Urinary bladder (tissue), 4 donors: ENCODE measurements at places on chromosomes 16 and 17. TPM values are rescaled to one million over a fixed set of nuclear protein-coding genes. Genes with fewer than 3 reads are reported as not detected.

DNA sequence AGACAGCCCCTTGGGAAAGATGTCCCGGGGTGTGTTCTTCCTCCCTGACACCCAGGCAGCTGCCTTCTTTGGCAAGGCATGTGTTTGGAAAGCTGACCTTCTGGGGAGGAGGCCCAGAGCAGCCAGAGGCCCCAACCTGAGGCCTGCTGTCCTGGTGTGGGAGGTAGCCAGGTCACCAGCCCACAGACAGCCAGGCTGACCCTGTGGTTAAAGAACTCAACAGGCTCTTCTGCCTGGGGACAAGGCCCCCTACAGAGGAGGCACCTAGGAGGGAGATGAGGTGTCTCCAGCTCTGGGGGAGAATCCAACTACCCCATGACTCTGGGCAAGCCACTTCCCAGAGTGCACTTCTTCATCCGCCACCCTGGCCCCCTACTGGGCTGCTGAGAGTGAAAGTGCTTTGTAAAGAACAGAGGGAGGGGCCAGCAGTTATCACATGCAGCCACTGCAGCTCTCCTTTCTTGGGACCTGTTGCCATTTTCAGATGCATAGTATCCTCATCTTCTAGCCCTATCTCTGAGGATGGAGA is 13.1 kb upstream of the SREBF1 start:
- no peak for DNase-seq

Gene PIRT
- 1.9 TPM for total RNA-seq

- DNase-seq, result no peak
These were observed 424 bp downstream of the MON1B start for GRCh38 chr16:77191259-77191969.

Gene SRR
- total RNA-seq, result 20.4 TPM

DNA sequence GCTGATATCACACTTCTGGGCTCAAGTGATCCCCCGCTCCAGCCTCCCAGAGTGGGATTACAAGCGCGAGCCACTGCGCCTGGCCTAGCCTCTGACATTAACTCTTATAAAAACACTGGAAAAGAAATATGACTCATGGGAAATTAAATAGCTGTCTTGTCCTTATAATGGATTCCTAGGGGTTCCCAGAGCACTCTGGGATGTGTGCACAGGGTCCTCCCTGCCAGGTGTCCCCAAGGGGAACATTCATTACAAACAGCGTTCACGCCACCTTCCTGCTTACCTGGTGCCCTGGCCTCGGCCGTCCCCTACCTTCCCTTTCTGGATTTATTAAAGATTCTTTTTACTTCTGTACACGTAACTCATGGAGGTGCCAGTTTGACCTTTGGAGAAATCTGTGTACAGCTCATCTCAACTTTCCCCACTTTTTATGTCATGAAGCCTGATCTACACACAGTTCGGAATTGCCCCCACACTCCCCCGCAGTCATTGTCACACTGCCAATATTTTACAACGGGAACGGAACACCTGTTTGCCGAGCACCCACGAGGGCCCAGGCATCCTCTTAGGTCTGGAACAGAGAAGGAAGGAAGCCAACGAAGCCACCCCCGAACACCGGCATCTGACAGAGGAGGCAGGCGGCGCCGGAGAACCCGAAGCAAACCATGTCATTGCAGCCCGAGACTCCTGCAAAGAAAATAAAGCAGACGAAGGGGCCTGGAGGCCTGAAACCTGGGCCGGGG is 39.7 kb upstream of the MEAK7 start:
- DNase-seq, result no peak

Gene HSPB9
- total RNA-seq, result not detected

Gene EDC4
- 31.8 TPM for total RNA-seq

Gene LGALS9B
- total RNA-seq, result not detected

GRCh38 chr16:30947859-30948666 is 805 bp upstream of the ORAI3 start:
- DNase-seq, result peak; percentile 97

Gene CLN3
- 10.7 TPM for total RNA-seq

Gene CLEC3A
- total RNA-seq, result 16.8 TPM

- DNase-seq, result no peak
These were observed 577 bp upstream of the HS3ST2 start for GRCh38 chr16:22813223-22813947.

DNA sequence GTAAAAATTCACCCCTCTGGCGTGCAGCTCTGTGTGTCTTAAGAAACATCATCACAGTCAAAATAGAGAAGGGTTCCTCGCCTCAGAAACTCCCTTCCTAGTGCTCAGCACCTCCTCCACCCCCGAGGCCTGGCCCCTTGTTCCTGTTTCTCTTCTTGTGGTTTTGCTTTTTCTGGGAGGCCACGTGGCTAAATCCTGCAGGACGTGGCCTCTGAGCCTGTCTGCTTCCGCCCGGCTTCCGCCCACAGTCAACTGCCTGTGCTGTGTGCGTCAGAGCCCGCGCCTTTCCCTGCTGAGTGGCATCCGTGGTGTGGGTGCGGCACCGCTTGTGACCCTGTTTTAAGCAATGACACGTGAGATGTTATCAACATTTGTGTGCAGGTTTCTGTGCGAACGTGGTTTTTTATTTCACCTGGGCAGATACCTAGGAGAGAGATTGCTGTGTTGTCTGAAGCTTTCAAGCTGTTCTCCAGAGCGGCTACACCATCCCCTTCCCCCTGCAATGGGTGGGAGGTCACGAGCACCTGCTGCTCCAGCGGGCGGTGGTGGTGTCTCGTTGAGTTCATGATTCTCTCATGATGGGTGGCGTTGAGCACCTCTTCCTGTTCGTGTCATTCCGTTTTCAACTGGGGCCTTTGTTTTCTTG is 21.7 kb downstream of the ACSF3 start:
- DNase-seq, result no peak

GRCh38 chr17:19331134-19331533 is 31.4 kb downstream of the B9D1 start:
- DNase-seq, result no peak

Gene SLC5A11
- not detected for total RNA-seq

DNA sequence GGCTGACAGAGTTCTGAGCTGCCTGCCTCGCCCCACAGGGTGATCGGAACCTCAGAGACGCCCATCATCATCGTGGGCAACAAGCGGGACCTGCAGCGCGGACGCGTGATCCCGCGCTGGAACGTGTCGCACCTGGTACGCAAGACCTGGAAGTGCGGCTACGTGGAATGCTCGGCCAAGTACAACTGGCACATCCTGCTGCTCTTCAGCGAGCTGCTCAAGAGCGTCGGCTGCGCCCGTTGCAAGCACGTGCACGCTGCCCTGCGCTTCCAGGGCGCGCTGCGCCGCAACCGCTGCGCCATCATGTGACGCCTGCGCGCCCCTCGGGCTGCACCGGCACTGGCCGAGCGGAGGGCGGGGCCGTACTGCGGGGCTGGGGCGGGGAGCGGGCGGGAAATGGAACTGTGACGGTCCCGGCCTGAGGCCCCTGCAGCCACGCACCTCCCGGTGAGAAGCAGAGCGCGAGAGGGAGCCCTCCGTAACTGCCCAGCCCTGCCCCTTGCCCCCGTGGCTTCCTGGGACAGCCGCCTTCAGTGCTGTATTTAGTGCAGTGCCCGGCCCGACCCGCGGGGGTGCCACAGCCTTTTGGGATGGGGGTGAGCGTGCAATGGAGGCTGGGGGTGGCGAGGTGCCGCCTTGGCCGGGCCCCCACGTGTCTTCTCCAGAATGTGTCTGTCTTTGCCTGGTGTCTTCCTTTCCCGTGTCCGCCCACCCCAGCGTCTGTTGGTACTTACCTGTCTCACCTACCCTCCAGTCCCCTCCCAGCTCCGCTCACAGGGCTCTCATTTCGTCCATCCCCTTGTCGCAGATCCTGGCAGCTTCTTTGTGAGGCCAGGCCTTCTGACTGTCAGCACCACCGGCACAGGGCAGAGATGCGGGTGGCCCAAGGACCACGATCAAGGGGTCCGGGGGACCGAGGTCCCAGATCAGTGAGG is 9.8 kb downstream of the RASL10B start:
- DNase-seq, result no peak

Gene HSD17B2
- total RNA-seq, result 31.6 TPM

GRCh38 chr17:82323514-82324234 is 6.3 kb upstream of the CD7 start:
- DNase-seq, result no peak

Gene EVPLL
- total RNA-seq, result 0.90 TPM

DNA sequence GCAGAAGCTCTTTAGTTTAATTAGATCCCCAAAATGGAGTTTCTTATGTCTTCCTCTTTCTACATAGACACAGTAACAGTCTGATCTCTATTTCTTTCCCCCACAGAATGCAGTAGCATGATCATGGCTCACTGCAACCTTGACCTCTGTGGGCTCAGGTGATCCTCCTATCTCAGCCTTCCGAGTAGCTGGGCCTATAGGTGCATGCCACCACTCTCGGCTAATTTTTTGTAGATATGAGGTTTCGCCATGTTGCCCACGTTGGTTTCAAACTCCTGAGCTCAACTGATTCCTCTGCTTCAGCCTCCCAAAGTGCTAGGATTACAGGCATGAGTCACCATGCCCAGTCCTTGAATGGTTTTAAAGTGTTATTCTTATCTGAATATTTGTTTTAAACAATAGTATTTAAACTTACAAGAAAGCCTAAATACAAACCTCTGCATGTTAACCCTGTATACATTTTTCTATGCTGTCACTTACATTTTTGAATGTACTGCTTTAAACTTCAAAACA is 120.6 kb downstream of the GOSR1 start:
- no peak for DNase-seq

DNA sequence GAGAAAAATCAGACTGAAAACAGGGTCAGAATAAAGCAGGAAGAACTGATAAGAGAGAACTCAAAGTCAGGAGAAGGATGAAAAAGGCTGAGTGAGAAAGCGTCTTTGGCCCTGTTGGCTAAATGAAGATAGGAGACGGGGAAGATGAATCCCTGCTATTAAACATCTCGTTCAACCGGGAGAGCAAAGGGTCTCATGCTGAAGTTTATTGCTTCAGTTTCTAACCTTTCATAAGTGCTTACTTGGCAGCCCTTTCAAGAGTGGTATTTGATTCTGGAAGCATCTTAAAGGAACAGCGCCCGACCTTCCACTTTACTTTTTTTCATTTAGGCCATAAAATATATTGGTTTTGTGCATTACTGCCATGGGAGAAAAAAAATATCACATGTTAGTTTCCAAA is 288.3 kb upstream of the RBFOX1 start:
- DNase-seq, result peak; percentile 77

GRCh38 chr17:33260638-33261037 is 32.5 kb downstream of the ASIC2 start:
- DNase-seq, result no peak

Gene EEF2K
- 37.2 TPM for total RNA-seq

Gene C16orf86
- total RNA-seq, result 1.2 TPM

DNA sequence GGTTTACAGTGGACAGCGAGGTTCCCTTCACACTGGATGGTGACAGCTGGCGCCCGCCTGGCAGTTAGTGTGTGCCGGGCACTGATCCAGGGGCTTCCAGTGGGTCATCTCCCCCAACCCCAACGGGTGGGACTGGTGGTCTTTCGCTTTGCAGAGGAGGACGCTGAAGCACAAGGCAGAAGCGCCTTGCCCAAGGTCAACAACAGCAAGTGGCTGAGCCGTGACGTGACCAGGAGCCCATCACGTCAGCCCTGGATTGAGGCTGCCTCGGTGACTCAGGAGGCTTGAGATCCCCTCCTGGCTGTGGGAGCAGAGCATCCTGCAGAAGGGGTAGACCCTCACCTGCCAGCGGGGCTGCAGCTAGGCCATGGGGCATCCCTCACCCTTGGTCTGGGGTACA is 215.3 kb downstream of the RBFOX3 start:
- DNase-seq, result no peak

Gene PYY
- not detected for total RNA-seq

Gene MRPL27
- 38.6 TPM for total RNA-seq

Gene EVI2B
- 2.6 TPM for total RNA-seq

Gene MARF1
- 45.0 TPM for total RNA-seq

GRCh38 chr16:14405611-14406537 is 224.2 kb downstream of the PARN start:
- DNase-seq, result no peak

Gene SOX15
- 1.2 TPM for total RNA-seq

DNA sequence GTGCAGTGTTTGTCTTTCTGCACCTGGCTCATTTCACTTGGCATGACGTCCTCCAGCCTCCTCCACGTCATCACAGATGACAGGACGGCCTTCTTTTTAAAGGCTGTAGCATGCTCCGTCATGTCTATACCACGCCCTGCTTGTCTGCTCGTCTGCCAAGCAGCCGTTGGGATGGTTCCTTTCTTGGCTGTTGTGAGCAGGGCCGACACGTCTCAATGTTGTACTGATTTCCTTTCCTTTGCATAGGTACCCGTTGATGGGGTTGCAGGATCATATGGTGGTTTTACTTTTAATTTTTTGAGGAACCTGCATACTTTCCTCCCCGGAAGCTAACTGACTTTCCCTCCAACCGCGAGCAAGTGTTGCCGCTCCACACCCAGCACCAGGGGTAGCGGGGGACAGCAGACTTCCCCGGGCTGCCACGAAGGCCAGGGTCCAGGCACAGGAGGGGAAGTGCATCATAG is 212.2 kb upstream of the ZNF469 start:
- DNase-seq, result no peak

DNA sequence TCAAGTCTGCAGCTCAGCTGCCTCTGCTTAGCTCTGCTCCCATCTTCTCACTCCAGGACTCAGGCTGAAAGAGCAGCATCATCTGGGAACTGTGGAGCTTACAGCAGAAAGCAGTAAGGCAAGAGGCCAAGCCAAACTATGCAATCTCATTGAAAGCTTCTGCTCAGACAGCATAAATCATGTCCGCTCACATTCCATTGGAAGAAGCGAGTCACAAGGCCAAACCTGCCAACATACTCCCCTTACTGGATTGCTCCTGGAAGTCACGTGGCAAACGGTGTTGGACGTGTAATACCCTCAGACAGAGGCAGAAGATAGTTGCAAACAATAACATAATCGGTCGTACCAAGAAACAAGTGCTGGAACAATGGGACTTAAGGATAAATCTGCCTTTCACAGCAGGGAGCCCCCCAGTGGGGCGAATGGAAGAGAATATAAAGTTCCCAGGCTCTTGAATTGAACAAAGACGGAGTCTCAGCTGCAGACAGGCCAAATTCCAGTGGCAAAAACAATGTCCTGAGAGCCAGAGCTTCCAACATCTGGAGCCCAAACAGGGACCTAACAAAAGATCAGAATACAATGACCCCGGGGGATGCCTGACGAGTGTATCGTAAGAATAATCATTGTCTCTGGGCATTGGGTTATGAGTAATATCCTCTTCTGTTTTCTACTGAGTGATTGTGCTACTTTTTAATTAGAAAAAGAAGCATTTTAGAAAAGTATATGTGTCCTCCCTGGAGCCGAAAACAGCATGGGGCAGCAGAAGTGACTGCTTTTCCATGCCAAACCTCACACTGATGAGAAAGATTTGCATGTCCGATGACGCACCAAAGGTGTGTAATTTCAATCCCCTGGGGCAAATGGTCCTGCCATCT is 68.4 kb downstream of the CMC2 start:
- DNase-seq, result peak; percentile 61

- DNase-seq, result no peak
These were observed 6.7 kb downstream of the BAHCC1 start for GRCh38 chr17:81401723-81402529.

DNA sequence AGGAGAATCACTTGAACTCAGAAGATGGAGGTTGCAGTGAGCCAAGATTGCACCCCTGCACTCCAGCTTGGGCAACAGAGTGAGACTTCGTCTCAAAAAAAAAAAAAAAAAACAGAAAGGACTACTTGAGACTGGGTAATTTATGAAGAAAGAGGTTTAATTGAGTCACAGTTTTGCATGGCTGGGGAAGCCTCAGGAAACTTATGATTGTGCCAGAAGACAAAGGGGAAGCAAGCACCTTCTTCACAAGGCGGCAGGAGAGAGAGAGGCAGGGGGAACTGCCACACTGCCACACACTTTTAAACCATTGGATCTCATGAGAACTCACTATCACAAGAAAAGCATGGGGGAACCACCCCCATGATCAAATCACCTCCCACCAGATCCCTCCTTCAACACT is 9.0 kb upstream of the MILR1 start:
- no peak for DNase-seq

- DNase-seq, result no peak
These were observed 66.6 kb downstream of the CNTNAP4 start for GRCh38 chr16:76343769-76344168.
